ENCODE measurements at places on chromosomes 12 and 14. TPM values are rescaled to one million over a fixed set of nuclear protein-coding genes. Genes with fewer than 3 reads are reported as not detected.

DNA sequence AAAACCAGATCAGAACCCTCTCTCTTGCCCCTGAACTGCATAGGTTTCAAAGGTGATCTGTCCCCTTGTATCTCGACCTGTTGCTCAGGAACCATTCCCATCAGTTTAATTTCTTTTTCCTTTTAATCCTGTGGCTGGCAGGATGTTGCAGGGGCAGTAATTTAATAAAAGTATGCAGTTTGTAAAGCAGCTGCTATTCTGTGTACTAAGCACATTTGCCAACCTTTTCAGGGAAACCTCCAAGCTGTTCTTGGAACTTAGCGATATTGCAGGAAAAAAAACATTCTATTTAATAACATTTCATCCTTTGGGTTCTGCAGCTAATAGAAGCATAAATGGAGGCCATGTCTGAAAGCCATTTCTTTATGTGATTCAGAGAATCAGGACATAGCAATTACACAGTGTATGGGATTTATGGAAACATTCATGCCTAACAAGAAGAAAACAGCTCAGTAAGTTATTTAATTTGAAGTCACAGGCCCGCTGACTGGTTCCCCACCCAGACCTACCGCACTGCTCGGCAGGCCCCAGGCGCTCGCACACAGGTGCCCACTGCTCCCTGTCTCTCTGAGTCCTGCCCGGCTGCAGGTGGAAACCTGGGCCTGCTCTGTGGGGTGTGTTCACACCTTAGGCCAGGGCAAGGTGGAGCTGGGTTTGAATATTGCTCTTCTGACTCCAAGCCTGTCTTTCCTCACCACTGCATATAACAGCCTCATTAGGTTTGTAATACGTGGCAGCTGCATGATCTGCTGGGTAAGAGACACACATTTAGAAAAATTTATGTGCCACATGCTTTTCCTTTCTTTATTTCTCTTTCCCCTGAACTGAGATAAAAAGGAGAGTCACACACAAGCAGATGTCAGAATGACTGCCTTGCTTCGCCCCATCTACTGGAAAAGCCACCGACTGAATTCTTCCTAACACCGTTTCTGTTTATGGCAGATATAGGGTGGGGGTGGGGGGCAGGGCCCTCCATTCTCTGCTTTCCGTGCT, 119.7 kb downstream of the SLC25A47 start:
- no peak for DNase-seq

DNA sequence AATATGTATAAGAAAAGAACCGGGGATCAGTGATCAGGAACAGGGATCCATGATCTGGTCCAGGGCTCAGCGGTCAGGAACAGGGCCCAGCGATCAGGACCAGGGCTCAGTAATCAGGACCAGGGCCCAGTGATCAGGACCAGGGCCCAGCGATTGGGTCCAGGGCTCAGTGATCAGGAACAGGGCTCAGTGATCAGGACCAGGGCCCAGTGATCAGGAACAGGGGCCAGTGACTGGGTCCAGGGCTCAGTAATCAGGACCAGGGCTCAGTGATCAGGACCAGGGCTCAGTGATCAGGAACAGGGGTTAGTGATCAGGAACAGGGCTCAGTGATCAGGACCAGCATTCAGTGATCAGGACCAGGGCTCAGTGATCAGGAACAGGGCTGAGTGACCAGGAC, 56.3 kb downstream of the TMEM121 start:
- DNase-seq: no peak

GRCh38 chr14:105281371-105282097, 19.3 kb downstream of the BRF1 start:
- peak; percentile 36 for DNase-seq

DNA sequence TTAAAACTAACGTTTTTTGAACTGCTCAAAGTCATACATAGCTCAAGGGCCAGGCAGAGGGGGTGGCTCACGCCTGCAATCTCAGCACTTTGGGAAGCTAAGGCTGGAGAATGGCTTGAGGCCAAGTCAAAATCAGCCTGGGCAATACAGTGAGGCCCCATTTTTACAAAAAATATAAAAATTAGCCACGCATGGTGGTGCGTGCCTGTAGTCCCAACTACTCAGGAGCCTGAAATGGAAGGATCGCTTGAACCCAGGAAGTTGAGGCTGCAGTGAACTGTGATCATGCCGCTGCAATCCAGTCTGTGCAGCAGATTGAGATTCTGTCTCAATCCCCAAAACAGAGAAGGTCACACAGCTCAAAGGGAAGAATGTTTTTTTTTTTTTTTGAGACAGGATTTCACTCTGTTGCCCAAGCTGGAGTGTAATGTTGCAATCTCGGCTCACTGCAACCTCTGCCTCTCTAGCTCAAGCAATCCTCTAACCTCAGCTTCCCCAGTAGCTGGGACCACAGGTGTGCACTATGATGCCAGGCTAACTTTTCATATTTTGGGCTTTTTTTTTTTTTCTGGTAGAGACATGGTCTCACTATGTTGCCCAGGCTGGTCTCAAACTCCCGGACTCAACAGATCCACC, 2.9 kb downstream of the RBM23 start:
- DNase-seq: no peak

DNA sequence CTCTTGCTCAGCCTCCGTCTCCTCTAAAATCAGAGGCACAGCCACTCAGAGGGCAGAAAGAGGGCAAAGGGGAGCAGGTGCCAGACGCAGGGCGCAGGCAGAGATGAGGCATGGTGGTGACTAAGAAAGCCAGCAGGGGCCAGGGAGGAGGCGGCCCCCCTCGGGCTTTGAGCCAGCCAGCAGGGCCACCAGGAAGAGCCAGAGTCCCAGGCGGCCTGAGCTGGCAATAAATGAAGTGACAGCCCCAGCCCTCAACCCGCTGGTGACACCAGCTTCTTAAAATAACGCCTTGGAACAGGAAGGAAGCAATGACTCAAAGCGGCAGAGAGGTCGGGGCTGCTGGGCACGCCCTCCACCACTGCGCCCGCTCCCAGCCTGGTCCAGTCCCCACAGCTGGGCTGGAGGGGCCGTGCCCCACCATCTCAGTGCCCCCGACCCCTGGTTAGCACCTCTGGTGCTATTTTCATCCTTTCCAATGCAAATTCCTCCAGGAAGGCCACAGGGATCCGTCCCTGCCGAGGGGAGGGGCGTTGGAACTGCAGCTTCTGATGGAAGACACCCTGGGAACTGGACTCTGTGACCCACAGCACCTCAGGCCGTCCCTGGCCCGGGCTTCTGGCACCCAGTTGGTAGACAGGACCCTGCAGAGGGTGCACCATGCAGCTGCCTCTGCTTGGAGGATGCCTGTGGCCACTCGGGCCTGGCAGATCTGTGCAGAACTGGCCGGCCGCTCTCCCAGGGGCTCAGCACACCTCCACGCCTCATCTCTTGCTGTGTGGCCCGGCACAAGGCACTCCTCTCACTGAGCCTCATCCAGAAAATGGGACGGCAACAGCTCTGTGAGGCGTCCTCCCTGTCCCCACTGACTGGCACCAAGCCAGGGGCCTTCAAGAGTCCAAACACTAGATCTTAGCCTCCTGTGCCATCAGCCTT, 113.7 kb downstream of the NCOR2 start:
- DNase-seq: peak; percentile 37

- no peak for DNase-seq
Measured at GRCh38 chr12:105986779-105987684, 151.7 kb downstream of the NUAK1 start.

- no peak for DNase-seq
Measured at GRCh38 chr12:108668542-108668941, 34.8 kb upstream of the SELPLG start.

GRCh38 chr12:32108787-32109186, 2.1 kb downstream of the BICD1 start:
- DNase-seq: no peak

DNA sequence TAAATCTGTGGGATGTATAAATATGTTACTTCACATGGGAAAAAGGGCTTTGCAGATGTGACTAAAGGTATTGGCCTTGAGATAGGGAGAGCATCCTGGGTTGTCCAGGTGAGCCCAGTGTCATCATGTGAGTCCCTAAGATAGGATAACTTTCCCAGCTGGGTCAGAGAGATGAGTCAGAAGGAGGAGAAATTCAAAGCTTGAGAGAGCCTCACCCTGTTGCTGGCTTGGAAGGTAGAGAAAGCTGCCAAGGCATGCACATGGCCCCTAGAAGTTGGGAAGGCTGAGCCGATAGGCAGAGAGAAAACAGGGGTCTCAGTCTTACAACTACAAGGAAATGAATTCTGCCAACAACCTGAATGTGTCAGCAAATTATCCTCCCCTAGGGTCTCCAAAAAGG, 213.0 kb downstream of the ADGRD1 start:
- DNase-seq: no peak

DNA sequence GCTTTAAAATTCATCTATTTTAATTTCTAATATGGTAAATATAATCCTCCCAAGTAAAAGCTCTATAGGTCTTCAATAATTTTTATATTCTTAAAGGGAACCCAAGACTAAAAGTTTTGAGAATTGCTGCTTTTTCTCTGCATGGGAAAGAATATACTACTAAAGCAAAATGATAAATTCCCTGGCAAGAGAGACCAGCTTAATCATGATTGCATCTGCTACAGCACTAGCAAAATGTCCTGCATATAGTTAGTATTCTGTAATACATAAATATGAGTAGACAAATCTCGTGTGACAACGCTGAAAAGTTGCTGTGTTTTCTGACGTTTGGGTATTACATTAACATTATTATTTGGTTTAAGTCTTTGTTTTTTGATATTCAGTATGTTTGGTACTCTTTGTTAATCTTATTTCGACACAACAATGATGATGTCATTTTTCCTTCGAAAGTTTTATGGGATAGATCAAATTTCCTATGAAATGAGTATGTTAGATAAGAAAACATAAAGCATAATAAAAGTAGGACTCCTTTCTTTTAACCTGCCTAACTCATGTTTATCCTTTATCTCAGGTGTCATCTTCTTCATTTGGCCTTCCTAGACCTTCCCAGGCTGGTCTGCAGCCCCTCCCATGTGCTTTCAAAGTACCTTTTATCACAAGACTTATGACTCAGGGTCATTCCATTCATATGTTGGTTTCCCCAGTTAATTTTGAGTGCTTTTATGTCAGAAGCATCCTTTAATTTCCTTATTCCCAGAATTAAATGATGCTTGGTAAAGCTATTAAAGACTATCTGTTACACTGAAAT, 321.9 kb downstream of the RAD51B start:
- no peak for DNase-seq

GRCh38 chr14:49164074-49164473, 422.1 kb downstream of the RPS29 start:
- DNase-seq: no peak

DNA sequence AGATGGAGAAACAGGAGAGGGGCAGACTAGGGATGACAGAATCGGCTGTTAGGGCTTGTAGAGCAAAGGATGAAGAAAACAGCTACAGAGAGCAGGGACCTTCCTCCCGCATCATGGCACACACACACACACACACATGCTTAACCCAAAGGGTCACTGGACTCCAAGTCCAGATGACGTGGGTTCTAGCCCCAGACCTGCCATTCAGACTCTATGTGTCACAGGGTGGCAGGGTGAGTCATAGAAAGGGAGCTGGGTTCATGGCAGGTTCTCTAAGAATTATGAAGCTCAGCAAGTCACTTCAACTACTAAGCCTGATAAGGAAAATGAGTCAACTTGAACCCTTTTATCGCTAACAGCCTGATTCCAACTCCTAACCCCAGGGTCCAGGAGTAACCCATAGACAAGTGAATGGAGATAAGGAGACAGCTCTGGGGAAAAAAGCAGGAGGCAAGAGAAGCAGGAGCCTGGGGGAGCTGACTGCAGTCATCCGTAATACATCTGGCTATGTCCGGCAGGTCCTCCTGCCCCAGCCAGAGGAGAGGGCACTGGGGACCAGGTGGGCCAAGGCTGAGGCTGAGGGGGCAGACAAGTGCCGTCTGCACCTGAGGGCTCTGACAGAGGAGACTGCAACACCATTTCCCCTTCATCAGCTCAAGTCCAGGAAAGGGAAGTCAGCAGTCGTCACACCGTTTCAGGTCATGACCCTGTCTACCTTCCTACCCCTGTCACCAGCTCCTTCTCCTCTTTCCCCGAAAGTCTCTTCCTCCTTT, 3.6 kb upstream of the TNFRSF1A start:
- peak; percentile 85 for DNase-seq

DNA sequence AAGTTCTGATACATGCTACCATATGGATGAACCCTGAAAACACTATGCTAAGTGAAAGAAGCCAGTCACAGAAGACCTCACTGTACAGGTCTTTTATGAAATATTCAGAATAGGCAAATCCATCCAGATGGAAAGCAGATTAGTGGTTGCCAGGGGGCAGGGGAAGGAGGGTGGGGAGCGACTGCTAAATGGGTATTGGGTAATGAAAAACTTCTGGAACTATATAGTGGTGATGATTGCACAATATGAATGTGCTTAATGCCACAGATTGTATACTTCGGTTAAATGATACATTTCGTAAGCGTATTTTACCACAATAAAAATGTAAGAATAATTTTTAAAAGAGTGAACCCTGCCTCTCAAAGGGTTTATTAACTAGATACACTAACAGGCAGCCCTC, 11.8 kb upstream of the KSR2 start:
- DNase-seq: no peak

DNA sequence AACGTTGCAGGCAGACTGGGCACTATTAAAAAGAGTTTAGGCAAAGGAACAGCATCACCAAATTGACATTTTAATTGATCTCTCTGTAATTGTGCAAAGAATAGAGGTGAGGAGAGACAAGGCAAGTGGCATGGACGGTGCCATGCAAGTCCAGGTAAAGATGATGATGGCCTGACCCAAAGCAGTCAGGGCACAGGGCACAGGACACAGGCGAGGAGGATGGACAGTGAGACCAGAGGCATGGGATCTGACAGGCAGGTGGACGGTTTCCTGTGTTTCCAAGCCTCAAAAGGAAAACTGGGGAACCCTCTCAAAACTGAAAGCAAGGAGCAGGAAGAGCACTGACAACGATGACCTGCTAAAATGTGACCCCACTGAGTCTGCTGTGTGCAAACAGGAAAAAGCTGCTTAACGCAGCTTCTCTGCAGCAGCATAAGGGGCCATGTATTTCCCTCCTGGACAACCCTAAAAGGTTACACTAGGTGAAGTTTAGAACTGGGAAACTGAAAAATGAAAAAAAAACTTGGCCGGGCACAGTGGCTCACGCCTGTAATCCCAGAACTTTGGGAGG, 50.9 kb downstream of the CLIP1 start:
- no peak for DNase-seq

DNA sequence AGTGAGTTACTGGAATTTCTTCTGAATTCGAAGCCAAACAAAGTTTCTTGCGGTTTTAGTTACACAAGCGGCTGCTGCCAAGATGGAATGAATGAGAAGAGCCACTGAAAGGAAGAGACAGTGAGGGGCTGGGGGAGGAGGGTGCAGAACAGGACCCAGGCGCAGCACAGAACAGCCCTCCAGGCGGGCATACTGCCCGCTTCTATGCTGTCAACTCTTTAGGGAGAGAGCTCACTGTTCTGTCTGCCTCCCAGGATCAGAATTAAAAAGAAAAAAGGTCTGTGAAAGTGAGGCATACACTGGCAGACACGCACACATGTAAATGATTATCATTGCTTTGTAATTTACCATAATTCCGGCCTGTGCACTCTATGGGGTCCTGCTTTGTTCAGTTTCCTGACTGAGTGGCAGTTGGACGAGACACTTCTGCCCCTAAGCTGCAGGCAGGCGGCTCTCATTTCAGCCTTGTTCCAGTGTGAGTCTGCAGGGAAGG, 231.6 kb downstream of the CACNA1C start:
- DNase-seq: no peak

The CIROP gene
- total RNA-seq: not detected

The GALNT8 gene
- total RNA-seq: 2.7 TPM

The PPP1R1A gene
- total RNA-seq: not detected

The CEBPE gene
- not detected for total RNA-seq

The NPFF gene
- not detected for total RNA-seq

The TSPAN19 gene
- total RNA-seq: 0.07 TPM

The COPZ1 gene
- total RNA-seq: 131 TPM

Measured in pulmonary artery endothelial cell (primary cell).